Stimulated activated CD4-positive, alpha-beta T cell treated with anti-CD3 and anti-CD28 coated beads, Interleukin-1b, Interleukin-23, amount 100 ng/mL, for 1 hour (primary cell): ENCODE measurements at places on chromosomes 7 and 10.

- DNase-seq: no peak
Measured at GRCh38 chr10:45518741-45519140, 144.7 kb downstream of the ALOX5 start.

GRCh38 chr7:141023295-141023694 lies 8.5 kb upstream of the MRPS33 start:
- DNase-seq: no peak

DNA sequence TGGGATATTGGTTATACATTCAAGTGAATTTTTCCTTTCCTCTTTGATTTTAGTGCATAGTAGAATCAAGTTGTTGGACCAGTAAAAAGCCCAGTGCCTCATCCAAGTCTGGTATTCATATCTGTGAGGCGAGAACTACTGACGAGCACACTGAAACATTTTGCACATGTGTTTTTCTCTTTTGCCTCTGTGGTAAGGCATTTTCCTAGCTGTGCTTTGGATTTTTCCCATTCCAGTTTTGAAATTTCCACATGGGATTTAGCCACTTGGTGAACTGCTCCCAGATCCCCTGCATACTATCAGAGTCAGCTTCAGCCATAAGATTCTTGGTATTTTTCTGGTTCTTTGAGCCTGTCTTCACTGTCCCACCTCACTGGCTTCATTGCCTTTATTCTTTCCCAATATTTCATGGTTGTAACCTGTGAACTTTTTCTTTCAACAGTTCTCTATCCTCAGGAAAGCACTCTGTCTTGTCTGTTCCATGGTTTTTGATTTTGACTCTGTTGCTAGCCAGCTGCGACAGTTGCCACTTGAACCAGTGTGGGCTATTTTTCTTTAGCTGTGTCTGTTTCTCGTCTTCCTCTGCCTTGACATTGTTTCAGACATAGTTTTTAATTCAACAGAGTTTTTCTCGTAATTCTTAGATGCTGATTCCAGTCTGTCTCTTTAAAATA lies 239.0 kb downstream of the REEP3 start:
- DNase-seq: no peak

DNA sequence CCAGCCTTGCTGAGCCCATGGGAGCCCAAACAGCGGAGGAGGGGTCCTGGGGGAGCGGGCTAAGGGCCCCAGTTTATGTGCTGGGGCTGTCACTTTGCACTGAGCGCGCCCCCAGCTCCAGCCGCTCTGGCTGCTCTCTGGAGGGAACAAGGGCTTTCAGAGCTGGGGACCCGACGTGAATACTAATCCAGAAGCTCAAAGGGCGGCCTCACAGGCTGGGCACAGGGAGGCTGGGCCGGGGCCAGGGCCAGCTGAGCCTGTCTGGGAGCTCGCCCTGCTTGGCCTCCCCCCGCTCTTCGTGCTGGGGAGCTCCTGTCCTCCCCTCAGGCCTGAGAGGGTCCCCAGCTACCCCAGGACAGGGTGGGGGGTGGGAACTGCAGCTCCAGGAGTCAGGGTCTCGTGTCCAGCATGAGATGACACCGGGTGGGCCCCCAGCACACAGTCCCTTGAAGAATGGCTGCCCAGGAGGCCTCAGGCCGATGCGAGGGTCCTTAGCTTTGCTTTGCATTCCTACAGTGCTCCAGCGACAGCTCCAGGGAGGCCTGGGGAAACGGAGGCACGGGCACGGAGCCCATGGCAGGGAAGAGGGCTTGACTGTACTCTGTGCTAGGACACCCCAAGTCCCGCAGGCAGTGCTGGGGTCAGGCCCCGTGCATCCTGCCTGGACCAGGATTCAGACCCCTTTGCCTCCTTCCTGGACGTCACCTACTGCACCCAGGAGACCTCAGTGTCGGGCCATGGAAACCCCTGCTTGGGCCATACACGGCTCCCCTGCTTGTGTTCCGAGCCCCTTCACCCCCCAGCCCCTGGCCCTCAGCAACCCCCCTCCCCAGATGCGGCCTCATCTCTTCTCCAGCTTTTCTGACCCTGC lies 5.8 kb upstream of the AMZ1 start:
- DNase-seq: no peak

DNA sequence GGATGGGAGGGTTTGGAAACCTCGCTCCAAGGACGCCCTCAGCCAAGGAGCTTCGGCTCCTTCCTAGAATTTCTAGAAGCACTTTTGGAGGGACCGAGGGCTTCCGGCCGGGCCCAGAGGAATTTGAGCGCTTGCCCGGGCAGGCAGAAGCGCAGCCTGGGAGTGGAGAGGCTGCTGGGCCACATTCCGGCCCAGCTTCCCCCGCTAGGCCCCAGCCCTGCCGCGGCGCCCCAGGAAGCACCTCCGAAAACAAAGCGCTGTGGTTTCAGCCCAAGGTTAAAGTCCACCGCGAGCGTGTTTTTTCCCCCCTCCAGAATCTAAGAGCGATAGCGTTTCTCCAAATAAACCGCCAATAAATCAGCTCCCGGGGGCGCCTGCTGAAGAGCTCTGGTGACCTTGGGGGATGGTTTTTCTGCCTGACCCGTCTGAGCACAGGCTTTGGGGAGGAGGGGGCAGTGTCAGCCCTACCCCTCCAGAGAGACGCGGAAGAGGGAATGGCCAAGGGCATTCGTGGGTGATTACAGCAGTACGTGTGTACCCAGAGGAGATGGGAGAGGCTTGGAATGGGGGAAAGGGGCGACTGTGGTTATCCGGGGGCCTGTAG lies 5.7 kb upstream of the TNRC18 start:
- DNase-seq: no peak

DNA sequence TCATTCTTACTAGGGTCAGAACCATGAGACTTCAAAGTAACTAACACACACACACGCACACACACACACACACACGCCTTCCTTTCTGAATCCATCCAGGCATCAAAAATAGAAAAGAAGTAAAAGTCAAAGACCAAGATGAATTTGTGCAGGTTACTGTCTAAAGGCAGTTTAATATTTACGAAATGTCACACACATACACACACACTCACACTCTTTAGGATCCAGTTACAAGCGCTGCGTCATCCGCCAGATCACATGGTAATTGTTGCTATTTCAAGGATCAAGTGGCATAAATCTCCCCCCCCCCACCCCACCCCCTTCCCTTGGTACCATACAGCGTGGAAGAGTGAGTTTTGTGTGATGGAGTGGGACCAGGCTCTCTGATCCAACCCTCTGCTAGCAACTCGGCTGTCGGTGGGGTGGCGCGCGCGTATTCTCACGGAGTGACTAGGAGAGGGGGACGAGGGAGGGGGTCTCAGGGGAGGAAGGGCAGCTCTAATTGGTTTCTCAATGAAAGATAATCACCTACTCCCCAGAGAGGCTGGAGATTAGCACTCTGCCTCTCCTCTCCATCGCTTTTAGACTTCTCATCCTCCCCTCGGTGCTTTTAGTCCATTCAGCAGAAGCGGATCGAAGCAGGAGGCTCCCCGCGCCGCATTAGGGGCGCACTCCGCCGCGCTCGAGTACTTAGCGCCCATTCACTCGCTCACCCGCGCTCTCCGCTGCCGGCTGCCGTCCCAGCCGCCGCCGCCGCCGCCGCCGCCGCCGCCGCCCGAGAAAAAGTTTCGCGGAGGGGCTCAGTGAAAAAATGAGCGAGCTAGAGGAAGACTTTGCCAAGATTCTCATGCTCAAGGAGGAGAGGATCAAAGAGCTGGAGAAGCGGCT lies 83.5 kb upstream of the PRKG1 start:
- no peak for DNase-seq

- DNase-seq: no peak
Measured at GRCh38 chr7:78510580-78511188, 712.1 kb downstream of the PHTF2 start.

DNA sequence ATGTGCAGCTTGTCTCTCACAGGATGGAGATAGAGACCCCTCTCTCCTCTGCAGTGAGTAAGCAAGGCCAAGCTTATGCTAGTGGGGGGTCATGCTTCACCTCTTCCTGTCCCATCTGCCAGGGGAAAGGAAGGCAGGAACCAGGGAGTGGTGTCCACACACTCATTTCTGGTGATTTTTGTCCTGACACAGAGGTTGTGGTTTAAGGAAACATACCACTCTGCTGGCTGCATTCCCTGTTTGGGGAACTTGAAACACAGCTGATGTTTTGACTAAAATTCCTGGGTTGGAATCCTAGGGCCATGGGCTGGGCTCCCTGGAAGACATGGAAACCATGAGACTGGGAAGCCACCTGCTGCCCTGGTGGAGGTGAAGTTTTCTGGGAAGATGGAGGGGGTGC lies 21.4 kb downstream of the C10orf120 start:
- DNase-seq: no peak

DNA sequence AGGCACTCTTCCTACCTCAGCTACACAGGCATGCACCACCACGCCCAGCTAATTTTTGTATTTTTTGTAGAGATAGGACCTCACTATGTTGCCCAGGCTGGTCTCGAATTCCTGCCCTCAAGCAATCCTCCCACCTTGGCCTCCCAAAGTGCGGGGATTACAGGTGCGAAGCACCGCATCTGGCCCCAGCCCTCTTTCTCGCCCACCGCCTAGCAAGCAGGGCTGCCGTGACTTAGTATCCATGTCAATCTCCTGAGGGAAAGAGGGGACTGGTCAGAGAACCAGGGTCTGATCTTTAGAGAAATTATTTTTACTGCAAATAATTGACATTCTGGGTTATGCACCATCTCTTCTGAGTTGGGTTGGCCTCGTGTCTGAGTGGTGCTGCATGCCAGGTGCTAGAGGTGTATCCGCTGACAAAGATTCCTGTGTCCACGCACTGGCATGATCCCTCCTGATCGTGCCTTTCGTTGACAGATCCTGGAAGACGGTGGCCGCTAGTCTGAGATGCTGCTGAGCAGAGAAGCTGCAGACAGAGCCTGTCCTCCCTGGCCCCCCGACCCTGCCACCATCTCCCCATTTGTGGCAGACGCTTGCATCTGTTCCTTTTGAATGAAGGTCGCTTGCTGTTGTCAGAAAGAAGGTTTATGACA lies 22.7 kb downstream of the WIPI2 start:
- DNase-seq: no peak
